Erythroblast (primary cell): ENCODE measurements at places on chromosomes 2 and 18.

GRCh38 chr2:7845332-7845731 is 836.5 kb upstream of the ID2 start:
- no peak for DNase-seq

DNA sequence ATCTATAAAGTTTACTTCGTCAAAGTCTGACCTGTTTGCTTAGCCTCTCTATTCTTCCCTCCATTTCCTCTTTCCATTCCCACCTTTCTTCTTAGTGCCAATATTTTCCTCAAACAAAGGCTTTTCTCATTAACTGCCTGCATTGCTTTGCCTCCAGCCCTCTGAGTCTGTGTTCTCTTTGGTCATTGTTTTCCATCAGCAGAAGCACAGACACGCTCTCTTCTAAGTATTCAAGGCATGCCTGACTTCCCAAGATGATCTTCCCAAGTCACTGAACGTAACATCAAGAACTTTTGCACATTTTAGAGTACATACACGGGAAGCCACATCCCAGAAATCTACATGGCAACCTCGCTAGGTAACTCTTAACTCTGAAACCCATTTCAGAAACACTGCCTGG is 32.6 kb upstream of the ANXA4 start:
- DNase-seq = no peak

GRCh38 chr18:48007955-48008701 is 77.7 kb upstream of the SMAD2 start:
- peak; percentile 68 for DNase-seq

DNA sequence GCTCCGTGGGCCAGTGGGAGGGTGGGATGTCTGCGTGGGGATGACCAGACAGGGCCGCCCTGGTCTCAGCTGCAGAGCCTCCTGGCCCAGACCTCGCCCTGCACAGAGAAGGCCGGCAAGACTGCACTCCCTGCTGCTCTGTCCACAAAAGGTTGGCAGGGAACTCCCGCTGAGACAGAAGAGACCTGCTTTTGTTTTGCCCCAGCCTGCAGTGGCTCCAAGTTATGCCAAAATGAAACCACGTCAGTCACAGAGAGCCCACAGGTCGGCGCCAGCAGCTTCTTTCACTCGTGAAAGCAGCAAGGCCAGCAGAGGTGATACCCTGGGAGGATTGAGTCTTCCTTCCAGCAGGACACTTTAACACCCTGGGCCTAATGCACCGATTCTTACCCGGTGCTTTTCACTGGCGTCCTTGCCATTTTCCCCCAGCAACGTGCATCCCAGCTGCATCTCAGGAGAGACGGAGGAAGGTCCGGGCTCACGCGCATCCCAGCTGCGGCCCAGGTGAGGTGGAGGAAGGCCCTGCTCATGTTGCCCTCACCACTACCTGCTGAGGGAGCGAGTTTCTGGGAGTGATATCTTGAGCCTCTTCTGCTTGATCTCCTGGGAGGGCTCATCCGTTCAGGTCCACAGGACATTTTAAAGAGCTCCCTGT is 22.1 kb upstream of the CTDP1 start:
- no peak for DNase-seq

DNA sequence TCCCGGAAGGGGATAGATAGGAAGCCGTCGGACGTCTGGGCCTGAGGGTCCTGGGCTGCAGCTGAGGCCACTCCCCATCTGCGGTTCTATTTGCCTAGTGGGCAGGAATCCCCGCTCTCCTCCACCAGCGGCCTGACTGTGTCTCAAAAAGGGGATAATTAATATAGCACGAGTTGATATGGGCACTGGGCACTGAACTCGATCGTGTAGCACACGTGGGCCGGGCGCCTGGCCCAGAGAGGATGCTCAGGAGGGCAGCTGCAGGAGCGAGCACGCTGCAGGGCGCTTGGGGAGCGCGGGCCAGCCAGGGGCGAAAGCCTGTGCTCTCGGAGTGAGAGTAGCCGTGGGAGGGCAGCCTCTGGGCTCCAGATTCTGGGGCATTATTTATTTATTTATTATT is 8.8 kb upstream of the GBX2 start:
- no peak for DNase-seq

DNA sequence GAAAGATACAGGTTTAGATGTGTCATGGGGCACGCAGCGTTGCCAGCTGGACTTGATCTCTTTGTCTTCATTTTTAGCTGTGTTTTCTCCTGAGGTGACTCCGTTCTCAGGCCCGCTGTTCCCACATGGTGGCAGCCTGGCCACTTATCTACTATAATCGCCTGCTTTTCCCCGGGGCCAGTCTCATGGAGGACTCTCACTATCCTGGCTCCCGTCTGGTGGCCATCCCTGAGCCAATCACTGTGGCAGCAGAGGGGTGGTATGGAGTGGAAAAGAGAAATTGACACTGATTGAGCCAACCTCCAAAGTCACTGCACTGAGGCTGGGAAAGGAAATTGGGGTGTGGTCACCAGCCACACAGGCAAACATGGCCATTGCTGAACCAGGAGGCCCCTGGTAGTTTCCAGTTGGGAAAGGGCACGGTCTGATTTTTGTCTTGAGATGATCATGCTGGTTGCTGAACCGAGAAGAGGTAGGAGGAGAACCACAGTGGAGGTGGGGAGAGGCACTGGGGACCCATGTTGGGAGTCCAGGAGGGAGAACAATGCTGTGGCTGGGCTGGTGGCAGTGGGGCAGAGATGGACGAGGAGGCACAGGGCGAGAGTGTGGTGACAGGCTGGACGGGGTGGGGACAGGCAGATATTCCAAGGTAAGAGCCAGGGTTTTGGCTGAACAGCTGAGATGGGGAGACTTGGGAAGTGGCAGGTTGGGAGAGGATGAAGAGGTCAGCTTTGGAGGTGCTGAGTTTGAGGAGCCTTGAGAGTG is 45.6 kb downstream of the KCNIP3 start:
- no peak for DNase-seq

- DNase-seq = no peak
Observed at GRCh38 chr2:39981883-39982311, 202.8 kb upstream of the THUMPD2 start.

- DNase-seq = no peak
Observed at GRCh38 chr18:73959352-73959751, 188.3 kb downstream of the FBXO15 start.

DNA sequence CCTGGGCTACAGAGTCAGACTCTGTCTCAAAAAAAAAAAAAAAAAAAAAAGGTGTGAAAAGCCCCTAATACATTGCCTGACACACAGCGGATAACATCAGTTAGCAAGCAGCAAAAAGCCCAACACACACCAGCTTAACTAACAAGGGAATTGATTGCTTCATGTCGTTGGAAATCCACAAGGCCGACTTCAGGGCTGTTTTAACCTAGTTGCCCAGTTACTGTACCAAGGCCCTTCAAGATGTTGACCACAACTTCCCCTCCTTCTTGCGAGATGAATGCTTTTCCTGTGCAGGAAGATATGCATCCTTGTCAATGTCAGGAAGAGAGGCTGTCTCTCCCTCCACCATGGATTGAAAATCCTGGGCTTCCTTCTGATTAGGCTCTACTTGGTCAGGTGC is 202.9 kb downstream of the MIB1 start:
- DNase-seq = no peak

DNA sequence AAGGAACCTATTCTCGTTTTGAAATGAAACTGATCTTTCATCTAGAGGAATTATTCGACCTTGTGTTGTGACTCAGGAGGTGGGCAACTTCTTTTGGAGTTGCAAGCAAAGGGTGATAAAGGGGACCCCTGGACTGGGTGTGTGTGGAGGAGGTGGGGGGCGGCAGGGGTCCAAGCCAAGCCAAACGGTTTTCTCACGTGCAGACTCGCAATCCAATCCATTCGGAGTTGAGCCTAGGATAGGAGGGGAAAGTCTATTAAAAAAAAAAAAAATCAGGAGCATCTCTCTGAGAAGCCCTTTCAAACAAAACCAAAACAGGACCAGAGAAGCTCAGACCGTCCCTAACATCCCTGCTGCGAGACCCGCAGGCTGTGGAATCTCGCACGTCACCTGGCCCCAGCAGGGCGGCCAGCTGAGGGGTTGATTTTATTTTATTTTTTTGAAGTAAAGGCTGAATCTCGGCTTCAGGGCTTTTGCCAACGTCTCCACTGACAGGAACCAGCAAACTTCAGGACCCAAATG is 3.7 kb upstream of the ZEB2 start:
- peak; percentile 62 for DNase-seq

DNA sequence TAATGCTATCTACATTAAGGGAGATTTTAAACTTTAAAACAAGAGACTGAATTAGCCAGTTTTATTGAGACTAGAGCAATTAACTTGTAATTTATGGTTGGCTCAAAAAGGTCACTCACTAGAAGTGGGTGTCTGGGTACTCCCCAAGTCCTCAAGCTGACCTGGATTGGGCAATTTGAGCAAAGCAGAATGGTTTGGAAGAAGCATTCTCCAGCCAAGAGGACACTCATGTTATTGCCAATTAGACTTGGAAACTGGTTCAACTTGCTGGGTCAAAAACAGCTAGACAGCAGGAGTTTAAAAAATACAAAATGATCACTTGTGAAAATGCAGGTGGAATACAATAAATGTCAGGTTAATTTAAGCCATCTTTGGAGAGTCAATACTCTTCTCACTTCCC is 29.5 kb upstream of the MYO1B start:
- no peak for DNase-seq

- DNase-seq = no peak
Observed at GRCh38 chr2:143802242-143802641, 673.0 kb downstream of the ARHGAP15 start.

DNA sequence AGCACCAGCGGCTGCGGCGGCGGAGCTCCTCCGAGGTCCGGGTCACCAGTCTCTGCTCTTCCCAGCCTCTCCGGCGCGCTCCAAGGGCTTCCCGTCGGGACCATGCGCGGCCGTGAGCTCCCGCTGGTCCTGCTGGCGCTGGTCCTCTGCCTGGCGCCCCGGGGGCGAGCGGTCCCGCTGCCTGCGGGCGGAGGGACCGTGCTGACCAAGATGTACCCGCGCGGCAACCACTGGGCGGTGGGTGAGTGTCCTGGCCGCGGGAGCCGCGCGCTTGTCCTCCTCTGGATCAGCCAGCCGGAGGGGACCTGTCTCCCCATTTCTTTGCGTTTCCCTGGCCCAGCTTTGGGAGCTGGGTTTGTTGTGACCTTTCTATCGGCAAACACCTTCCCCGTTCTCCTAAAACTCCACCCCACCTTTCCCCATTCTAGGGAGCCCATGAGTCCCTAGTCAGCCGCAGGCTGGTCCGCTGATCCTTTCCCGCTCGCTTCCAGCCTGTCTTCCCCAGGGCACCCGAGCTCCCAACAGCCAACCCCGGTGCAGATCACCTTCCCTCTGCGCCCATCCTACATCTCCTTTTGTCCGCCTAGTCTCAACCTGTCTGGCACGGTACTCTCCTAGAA is 316 bp downstream of the GRP start:
- no peak for DNase-seq

- DNase-seq = no peak
Observed at GRCh38 chr2:108605947-108606346, 71.7 kb downstream of the LIMS1 start.

- no peak for DNase-seq
Observed at GRCh38 chr2:222270396-222270795, 28.4 kb downstream of the PAX3 start.

- DNase-seq = no peak
Observed at GRCh38 chr2:228763379-228763981, 507.6 kb downstream of the PID1 start.

DNA sequence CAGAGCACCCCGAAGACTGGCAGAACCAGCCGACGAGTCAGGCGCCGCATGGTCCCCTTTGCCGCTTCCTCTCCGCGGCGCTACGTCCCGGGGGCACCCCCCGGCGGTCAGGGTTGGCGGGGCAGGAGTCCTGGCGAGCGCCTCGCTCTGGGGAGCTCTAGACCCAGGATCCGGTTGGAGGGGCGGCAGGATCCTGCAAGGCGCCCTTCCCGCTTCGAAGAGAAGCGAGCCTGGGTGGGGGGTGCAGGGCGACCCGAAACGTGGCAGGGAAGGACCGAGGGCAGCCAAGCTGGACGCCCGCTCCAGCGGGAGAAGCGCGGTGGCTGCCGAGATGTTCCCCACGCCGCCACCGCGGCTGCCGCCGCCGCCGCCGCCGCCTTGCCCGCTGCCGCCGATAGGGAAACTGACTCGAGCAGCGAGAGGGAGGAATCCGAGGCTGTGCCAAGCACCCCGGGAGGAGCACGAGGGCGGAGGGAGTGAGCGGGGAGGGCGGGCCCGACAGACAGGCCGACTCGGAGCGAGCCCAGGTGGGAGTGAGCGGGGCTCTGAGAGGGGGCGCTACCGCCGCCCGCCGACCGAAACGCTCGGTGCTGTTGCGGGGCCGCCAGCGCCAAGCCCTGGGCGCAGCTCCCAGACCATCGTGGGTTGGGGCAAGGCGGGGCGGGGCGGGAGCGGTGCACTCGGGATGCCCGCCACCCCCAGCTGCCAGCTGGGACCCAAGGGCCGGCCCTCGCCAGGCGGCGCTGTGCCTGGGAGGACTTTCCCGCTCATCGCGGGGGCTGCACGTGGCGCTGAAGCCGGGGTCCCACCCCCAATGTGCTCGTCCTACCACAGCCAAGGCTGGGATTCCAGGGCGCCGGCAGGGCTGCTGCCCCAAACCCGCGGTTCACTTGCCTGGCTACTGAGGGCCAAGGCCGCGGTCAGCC is at the start of gene GALNT14:
Gene GALNT14 (minus strand): TSS at position 404 of the 926 bp plus-strand sequence. CDS start 354 bp downstream, at position 50.
- DNase-seq = peak; percentile 9

- DNase-seq = no peak
Observed at GRCh38 chr2:239726631-239727181, 298.4 kb downstream of the NDUFA10 start.

DNA sequence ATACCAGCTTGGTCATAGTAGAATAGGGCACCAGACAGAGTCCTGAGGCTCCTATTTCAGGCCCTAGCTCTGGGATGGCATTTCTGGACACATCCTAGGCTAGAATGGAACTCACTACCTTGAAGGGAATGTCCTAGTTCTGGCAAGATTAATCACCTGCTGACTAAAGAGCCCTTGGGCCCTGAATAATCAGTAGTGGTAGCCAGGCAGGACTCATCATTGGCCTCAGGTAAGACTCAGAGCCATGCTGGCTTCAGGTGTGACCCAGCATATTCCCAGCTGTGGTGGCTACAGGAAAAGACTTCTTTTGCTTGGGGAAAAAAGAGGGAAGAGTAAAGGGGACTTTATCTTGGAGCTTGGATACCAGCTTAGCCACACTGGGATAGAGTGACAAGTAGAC is 131.0 kb upstream of the SRD5A2 start:
- DNase-seq = no peak

GRCh38 chr2:118013221-118013723 is 598 bp downstream of the CCDC93 start:
- peak; percentile 56 for DNase-seq

DNA sequence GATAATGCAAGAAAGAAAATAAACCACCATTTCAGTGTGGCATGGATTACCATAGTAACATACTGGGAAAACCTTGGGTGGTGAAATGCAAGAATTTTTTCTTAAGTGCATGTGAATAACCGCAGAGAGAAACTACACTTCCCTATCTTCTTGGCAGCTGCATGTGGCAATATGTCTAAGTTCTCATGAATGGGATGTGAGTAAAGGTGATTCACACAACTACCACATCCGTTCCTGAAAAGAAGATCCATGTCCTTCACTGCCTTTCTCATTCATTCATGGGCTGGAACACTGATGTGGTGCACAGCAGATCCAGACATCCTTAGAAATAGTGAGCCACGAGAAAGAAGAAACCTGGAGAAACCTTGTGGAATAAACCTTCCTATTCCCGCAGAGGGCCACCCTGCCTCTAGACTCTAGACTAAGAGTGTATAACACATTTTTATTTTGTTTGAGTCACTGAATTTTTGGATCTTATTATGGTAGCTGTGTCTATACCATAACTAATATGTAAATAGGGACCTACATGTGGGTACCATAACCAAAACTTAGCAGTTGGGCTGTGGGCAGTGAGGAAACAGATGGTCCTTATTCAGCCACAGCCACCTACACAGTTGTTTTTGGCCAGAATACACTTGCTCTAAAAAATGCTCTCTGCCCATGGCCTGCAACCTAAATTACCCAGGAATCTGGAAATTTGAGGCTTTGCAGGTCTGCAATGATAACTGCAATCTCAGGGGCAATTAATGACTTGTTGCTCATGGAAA is 573.3 kb downstream of the LRP1B start:
- DNase-seq = no peak
